BE2C (cell line): ENCODE measurements at places on chromosomes 4 and X.

GRCh38 chr4:2862528-2862927 lies 18.9 kb downstream of the ADD1 start:
- no peak for DNase-seq

DNA sequence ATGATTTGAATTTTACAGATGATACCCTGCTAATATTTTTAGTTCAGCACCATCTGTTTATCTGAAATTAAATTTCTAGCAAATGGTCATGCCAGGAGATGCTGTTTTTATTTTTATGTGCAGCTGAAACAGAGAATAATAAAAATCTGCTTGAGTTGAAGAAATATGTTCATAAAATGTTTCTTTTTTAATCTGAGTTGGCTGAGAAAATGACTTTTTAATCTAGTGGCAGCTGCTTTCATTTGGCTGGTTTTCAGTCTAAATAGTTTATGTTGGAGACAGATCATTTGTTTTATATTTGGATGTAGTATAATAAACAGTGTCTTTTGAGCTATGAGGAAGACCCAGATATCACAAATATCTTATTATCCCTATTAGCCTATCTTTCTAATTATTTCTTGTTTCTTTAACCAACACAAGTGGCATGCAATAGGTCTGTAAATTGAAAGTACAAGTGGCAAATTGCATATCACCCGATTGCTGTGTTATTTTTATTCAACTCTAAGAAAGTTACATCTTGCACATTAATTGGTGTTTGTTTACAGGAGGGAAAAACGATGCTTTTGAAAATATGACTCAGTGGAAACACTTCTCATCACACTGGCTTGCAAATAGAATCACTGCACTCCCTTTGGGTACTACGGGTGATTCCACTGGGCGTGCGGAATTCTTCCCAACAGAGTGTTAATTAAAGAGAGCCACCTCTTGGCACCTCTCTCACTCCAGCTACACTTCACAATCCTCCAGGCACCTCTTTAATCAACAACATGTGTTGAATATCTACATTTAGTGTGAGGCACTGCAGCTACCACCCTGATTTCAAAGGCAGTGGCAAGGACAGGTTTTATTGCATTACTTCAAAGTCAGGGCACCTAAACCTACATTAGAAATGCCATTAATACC lies 51.7 kb upstream of the AP1S2 start:
- DNase-seq = no peak

GRCh38 chrX:153688071-153688470 lies 345 bp downstream of the SLC6A8 start:
- no peak for DNase-seq

DNA sequence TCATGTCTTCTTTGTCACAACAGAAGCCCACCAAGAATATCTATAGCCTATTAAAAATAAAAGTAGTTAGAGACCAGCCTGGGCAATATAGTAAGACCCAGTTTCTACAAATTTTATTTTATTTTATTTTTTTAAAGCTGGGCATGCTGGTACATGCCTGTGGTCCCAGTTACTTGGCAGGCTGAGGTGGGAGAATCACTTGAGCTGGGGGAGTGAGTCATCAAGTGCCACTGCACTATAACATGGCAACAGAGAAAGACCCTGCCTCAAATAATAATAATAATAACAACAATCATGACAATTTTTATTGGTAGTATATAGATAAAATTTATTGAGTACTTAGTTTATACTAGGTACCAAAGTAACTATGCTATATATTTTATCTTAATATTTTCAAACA lies 93.0 kb upstream of the NPFFR2 start:
- no peak for DNase-seq

DNA sequence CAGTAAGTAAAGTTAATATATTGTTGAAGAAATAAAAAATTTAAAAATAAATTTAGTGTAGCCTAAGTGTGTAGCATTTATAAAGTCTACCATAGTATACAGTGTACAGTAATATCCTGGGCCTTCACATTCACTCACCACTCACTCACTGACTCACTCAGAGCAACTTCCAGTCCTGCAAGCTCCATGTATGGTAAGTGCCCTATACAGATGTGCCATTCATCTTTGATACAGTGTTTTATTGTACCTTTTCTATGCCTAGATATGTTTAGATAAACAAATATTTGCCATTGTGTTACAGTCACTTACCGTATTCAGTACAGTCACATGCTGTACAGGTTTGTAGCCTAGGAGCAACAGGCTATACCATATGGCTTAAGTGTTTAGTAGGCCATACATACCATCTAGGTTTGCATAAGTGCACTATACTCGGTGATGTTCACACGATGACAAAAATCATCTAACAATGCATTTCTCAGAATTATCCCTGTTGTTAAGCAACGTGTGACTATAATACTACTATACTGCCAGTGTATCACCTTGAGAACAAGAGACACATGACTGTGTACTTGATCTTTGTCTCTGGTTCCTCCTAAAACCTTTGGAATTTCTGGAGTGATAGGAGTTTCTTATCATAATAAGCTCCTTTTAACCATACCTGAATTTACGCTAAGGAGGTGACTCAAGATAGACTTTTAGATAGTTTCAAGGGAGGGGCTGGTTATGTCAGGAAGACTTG lies 25.8 kb upstream of the SEPTIN11 start:
- no peak for DNase-seq

DNA sequence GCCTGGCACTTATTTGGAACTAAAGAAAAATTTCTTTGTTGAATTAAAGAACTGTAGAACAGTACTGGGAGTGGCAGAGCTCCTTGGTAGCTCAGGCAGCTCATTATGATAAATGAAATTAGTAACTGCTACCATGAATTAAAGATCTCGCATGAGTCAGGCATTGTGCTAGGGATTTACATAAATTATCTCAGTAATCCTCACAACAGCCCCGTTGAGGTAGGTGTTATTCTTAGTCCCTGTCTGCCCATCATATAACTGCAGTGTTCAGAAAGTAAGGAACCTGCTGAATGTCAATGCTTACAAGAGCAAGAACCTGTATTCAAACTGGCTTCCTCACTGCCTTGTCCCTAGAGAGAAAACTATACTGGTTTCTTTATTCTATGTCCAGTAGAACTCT lies 108.3 kb downstream of the NLGN4X start:
- DNase-seq = no peak

- DNase-seq = no peak
These were observed 100.8 kb upstream of the ATXN3L start for GRCh38 chrX:13420545-13421183.

GRCh38 chr4:89221167-89221867 lies 86.3 kb downstream of the GPRIN3 start:
- DNase-seq = no peak

DNA sequence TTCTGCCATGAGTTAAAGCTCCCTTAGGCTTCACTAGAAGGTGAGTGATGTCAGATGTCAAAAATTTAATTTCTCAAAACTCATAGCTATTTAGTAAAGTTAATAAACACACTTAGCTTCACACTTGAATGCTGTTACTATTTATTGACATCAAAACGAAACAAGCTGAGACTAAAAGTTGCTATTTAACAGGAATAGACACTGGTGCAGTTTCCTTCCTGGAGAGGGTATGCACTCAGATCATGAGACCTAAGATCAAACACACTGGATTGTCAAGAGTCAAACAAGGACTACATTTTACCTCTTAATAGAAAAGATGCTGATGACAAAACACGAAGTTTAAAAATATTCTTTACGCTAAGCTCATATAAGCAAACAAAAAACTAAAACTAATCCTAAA lies 18.9 kb downstream of the UPF3B start:
- no peak for DNase-seq

DNA sequence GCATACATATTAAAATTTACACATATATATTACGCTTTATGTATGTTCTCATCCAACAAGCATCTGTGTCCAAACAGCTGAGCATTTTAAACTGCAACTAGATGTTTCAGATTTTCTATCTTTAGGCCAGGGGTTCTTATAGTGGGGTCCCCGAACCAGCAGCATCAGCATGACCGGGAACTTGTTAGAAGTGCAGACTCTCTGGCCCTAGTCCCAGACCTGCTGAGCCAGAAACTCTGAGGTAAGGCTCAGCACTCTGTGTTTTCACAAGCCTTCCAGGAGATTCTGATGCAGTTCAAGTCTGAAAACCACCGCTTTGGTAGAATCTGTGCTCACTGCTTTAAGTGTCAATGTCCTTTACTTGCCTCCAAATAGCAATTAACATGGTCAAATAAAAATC lies 266.2 kb upstream of the CASK start:
- no peak for DNase-seq

GRCh38 chr4:150944660-150945059 lies 70.4 kb downstream of the LRBA start:
- DNase-seq = no peak

GRCh38 chrX:49111791-49112190 lies 11.7 kb downstream of the GPKOW start:
- DNase-seq = no peak

DNA sequence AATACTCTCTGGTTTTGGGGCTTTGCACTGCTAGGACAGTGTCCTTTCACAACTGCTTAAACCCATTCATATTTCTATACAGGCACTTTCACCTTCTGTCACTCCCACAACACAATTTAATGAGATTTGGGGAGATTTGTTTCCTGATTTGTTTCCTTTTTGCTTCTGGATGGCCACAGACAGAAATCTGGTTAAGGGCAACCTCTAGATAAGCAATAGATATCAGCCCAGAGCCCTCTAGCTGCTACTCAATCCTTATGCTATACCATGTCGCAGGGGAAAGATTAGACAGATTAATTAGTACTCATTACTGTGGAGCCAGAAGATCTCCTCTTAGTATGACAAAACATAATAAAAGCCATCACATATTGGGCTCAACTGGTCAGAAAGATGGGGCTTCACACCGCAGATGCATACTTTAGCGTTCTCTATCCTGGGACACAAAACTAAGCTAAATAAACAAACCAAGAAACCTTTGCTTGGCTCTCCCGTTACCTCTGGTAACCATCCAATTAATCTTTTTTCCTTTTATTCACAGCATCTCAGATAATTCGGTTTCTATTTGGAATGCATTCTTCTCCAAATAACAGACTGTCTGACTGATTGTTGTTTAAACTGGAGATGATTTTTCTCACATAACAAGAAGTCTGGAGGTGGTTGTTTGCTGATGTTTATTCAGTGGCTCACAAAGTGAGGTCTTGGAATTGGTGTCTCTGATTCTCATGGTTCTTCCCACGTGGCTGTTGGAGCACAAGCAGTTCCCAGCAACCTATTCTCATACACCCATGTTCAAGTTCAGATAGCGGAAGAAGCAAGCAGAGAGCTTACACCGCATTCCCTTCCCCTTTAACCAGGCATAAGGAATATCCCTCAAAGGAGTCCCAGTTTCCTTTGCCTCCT lies 41.0 kb upstream of the ZNF330 start:
- no peak for DNase-seq

DNA sequence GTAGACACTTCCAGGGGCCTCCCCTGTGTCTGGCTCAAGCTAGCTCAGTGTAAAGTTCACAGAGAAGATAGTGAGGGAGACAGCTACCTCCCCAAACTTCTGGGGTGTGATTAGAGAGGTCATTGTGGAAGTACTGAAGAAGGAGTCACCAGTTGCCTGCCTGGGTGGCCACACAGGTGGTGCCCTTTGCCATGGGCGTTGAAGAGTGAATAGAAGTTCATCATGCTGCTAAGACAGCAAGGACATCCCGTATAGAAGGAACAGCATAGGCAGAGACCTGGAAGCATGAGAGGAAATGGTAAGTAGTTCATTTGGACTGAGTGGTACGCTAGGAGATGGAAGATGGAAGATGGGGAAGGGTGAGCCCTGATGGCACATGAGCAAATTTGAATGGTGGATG lies 110.1 kb downstream of the PJA1 start:
- no peak for DNase-seq

DNA sequence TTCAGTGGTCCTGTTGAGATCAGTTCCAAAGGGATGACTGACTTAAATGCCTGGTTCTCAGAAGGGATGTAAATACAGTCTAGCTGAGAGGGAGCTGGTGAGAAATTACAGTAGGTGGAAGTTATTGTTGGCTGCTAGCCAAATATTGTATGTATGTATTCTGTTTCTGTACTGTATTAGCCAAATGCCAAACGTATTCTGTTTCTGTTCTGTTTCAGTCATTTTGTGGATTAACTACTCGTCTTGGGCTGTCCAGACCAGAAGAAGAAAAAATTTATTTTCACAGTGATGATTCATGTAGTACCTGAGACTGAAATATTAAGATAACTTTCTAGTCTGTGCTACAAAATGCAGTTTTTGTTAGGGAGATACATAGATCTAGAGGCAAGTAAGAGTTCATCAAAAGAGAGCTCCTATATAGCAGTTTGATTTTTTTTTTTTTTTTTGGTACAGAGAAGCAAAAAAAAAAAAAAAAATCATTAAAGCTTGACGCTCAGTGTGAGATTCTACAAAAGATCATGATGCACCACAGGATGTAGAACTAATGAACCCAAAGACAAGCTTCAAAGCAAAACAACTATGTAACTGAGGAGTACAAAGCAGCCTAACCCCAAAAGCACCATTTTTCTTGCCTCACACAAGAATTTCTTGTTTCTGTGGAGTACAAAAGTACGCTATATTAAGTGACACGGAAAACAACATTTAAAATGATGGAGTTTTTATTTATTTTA lies 54.8 kb downstream of the CASP6 start:
- DNase-seq = no peak

DNA sequence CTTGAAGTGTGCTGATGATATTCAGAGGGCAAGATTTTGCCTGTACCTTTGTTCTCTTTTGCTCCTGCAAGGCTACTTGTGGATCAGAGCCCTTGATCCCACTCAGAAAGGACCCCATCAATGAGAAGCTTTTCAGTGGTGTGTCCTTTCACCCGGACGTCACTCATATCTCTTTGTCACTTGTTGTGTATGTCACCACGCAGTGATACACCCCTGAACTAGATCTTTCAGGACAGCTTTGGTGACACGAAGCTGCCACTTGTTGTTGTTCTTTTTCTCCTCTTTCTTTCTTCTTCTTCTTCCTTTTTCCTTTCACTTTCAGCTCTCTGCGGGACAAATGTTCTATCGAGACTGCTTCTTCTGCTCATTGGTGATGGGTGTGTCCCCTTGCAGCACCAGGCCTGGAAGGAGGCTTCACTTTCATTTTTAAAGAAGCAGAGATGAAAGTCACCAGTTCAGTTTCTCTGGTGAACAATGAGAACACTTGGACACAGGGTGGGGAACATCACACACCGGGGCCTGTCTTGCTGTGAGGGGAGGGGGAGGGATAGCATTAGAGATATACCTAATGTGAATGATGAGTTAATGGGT lies 83.6 kb downstream of the NBDY start:
- no peak for DNase-seq

GRCh38 chr4:126267689-126268088 lies 952.9 kb downstream of the FAT4 start:
- DNase-seq = no peak

- DNase-seq = no peak
These were observed 47.4 kb downstream of the CXXC4 start for GRCh38 chr4:104447294-104447693.

DNA sequence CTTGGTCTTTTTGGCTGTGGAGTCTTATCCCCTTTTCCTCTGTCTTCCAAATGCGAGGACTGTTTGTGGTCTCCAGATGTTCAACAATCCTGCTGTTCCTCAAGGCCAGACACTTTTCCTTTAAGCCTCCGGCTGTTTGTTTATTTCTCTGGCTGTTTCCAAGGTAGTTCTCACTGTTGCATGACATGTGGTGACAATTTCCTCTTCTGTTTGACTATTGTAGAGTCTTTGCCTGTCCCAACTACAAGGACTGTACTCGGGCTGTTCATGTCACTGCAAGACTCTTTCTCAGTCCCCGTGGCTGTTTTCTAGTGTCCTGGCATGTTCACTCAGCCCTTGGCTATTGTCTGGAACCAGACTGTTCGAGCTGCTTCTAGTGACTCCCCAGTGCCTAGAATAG lies 50.6 kb downstream of the ZNF157 start:
- DNase-seq = no peak

GRCh38 chr4:104989371-104989770 lies 157.3 kb upstream of the TET2 start:
- no peak for DNase-seq

GRCh38 chr4:37588150-37588549 lies 98.0 kb downstream of the RELL1 start:
- DNase-seq = no peak
